ENCODE measurements at places on chromosomes 7 and 10.

DNA sequence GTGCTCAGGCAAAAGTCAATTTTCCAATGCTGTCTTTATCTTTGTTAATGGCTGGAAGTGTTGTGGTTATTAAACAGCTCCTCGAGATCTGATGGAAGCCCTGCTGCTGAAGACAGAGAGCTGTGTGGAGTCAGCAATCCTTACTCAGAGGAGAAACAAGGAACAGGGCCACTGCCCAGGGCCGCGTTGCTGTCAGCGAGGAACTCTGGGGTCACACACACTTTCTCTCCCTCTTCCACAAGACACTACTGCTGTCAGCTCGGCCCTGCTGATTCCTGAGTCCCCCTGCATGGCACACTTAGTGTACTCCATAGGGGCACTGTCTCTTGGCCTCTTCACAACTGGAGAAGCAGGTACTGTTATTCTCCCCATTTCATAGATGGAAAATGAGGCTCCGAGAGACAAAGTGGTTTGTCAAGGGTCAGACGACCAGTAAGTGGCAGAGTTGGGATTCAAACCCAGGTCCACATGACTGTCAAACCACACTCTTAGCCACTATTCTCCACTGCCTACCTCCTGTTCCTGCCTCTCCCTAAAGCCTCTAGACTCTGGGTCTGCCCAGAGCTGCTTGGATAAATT is 29.3 kb upstream of the PDCD4 start:
- no peak for DNase-seq

DNA sequence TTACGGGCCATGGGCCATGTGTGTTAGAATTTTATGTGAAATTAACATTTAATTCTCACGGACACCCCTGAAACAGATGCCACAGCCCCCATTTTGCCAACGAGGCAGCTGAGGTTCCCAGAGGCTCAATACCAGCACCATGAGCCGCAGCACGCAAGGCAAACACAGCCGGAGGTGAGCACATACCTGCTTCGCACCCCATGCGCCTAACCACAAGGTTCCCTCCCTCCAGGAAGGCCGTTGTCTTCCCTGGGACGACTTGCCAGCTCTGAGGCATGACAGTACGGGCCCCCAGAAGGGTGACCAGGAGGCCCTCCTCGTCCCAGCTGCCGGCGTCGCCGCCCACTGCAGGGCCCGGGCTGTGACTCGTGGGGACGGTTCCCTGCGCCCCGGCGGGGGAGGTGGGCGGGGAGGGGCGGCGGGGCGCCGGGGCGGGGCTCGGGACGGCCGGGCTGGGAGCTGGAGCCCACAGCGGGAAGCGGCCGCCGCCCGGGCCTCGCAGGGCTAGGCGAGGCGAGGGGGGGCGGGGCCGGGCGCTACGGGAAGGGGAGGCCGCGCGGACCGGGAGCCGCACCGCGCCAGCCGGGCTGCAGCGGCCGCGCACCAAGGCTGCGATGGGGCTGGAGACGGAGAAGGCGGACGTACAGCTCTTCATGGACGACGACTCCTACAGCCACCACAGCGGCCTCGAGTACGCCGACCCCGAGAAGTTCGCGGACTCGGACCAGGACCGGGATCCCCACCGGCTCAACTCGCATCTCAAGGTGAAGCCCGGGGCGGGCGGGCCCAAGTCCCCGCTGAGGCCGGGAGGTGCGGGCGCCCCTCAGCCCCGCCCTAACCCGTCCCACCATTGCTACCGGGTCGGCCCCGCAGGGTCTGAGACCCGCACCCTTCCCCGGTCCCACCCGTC is at the start of gene CAV2:
Gene CAV2, plus strand, starts transcription at position 571 of the 910 bp plus-strand sequence. Its CDS starts 44 bp downstream, at position 615.
- DNase-seq = peak; percentile 10

GRCh38 chr7:45469103-45469502 is 105.1 kb upstream of the ADCY1 start:
- DNase-seq = no peak

GRCh38 chr10:88336334-88336733 is 246.8 kb downstream of the RNLS start:
- DNase-seq = no peak

GRCh38 chr7:158320328-158320727 is 267.3 kb downstream of the PTPRN2 start:
- no peak for DNase-seq

GRCh38 chr10:28587970-28588290 is 55.0 kb downstream of the WAC start:
- DNase-seq = no peak

DNA sequence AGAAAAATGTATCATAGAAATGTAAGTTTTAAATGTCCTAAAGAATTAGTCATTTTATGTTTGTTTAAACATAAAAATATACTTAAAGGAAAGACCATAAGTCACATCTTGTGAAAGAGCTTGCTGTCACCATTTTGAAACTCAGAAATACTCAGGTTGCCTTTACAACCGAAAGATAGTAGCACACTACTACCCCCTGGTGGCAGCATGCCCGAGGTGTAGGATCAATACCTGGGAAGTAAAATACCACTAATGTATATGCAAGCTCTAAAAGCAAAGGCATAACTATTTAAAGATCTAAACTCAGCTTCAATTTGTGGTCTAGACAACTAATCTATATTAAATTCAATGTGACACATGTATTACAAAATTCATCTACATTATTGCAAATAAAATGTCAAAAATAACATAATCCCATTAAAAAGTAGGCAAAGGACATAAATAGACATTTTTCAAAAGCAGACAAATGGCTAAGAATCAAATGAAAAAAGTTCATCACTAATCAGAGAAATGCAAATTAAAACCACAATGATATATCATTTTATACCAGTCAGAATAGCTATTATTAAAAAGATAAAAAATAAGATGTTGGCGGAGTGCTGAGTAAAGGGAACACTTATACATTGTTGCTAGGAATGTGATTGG is 47.7 kb upstream of the FGL2 start:
- DNase-seq = peak; percentile 89

DNA sequence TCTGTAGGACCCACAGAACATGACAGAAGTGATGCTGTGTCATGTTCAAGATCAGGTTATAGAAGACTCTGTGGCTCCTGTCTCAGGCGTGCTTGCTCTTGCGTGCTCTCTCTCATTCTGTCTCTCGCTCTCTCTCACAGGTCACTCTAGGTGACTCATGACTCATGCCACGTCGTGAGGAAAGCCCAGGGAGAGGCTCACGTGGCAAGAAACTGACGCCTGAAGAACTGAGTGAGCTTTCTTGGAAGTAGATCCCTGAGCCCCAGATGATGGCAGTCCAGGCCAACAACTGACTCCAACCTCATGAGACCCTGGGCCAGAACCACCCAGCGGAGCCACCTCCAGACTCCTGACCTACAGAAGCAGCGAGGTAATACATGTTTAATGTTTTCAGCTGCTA is 103.3 kb downstream of the DNMBP start:
- no peak for DNase-seq

- DNase-seq = no peak
Observed at GRCh38 chr10:123392182-123392963, 238.2 kb downstream of the BUB3 start.

GRCh38 chr10:62010366-62010765 is 108.9 kb downstream of the ARID5B start:
- DNase-seq = no peak

- DNase-seq = no peak
Observed at GRCh38 chr10:25828475-25828874, 105.6 kb upstream of the MYO3A start.

DNA sequence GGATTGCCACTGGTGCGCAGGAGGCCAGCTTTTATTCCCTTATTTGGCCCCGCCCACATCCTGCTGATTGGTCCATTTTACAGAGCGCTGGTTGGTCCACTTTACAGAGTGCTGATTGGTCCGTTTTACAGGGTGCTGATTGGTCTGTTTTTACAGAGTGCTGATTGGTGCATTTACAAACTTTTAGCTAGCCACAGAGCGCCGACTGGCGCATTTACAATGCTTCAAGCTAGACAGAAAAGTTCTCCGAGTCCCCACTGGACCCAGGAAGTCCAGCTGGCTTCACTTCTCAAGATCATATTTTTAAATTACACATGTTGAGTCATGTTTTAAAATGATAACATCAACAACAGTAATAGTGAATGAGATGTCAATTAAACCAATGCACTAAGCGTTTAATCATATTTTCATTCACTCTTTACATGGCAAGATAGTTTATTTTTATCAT is 128.3 kb downstream of the CUBN start:
- DNase-seq = no peak

GRCh38 chr10:121595806-121596688 is 2.2 kb downstream of the FGFR2 start:
- no peak for DNase-seq

DNA sequence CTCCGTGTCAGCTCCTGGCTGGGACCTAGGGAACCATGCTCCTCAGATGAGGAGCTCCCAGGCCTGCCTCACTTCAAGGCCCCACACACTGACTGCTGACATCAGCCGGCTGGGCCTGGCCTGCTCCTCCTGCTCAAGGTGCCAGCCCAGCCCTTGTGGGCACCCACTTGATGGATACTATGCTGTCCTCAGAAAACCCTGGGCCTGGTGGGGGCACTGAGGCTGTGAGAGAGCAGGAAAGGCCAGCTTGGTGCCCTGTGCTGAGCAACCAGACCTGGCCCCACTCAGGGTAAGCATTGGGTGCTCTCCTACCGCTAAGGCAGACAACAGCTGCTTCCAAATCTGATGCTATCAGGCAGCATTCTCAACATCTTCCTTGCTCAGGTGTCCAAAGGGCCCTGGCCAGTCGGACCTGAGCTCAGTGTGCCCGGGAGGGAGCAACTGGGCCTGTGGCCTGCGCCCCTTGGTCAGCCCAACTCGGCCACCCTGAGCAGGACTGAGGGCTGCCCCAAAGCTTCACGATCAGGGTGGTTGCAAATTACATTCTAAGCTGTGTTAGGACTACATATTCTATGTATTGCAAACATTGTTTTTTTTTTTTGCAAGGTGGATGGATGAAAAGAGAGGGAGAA is 21.9 kb upstream of the ANTXRL start:
- no peak for DNase-seq

DNA sequence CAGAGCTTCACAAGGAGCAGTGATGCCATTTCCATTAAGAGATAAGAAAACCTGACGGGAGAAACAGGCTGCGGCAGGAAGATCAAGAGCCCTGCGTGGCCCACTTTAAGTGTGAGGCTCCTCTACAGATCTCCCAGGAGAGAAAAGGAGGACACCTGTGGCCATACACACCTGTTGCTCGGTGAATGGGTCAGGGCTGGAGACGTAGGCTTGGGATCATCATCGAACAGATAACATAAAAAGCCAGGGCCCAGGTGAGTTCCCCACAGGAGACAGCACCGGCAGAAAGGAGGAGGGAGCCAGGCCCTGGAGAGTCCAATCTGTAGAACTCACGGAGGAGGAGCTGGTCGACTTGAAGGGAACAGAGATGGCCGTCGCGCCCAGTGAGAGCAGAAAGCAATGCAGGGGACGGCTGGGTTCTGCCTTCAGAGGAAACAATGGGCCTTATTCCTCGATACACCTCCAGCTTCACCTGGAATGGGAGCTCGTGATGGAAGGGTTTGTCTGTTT is 556.8 kb downstream of the DNAJB6 start:
- no peak for DNase-seq

- DNase-seq = no peak
Observed at GRCh38 chr10:84946904-84947303, 618.5 kb downstream of the CCSER2 start.

All from activated naive CD4-positive, alpha-beta T cell treated with anti-CD3 and anti-CD28 coated beads, Interleukin-2, amount 50 U/mL, for 16 hours (primary cell).